ENCODE measurements at places on chromosomes 12 and 14. TPM values are rescaled to one million over a fixed set of nuclear protein-coding genes. Genes with fewer than 3 reads are reported as not detected.

DNA sequence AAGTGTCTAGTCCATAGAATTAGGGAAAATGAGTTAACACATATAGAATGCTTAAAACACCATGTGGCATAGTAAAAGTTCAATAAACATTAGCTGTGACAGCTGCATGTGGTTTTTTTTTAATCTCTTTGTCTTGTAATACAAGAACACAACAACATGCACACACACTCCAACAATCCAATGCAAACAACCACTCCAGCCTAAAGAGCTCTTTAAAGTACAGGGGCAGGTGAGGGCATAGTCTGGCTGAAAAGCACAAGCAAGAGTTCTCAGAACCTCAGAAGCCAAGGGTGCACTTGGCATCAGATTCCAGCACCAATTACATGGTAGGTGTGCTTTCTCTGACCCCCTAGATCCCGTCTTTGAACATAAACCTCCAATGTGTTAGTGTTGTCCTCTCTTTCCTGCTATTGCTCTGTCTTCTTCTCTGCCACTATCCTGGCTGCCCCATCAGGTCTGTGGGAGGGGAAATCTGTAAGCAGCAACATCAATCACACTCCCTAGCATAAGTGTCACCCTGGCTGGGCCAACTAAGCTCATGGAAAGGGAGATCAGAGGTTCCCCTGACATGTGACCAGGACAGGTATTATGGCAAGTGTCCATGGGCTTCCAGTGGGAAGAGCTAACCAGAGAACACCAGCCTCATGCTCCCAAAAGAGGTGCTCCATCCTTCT is 91.0 kb downstream of the SLC8A3 start:
- no peak for DNase-seq

- DNase-seq = peak; percentile 79
Observed at GRCh38 chr12:127145929-127146789, 1120.8 kb upstream of the TMEM132C start.

DNA sequence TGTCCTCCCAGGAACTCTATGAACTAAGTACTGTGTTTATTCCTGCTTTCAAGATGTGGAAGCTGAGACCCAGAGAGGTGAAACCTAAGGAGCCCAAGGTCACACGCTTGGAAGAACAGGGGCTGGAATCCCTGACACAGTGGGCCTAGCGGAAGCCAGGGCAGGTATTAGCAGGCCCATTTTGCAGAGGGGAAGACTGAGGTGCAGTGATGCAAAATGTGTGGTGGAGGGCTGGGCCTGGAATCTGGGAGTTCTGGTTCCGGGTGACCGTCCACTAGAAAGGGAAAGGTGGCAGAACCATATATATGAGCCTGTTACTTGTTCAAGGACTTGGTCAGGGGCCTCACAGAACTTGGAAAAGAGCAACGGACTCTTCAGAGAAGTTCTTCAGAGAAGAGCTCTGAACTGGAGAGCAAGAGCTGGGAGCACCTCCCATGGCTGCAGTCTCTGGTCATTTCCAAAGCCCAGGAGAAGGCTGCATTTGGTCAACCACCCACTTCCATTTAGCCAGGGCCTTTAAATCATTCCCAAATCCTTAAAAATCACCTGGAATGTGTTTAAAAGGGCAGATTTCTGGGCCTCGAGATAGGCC is 119.5 kb downstream of the CHST11 start:
- DNase-seq = no peak

DNA sequence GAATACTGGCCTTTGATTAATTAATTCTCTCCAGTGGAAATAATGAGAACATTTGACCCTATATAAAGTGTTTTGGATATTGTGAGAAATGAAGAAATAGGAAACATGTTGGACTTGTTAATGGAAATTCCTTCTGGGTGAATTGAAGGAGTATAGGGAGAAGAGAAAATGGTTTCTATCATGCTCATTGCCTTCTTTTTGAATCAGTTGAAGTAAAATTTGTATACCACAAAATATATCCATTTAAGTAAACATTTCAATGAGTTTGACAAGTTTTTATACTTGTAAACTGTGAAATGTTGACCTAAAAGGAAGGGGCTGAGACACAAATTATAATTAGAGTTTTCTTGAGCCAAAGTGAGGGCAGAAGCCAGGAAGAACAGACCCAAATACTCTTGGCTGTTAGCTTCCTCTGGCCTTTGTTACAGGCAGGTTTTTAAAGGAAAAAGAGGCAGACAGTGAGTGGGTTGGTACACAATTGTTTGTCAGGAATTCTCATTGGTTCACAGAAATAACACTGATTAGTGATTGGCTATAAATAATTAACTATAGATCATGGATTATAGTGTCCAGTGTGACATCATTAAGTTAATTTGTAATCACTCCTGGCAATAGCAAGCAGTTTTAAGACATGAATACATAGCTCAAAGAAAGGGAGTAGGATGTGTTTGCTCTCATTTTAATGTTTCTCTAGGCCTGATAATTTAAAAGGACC is 826 bp downstream of the ZNF705A start:
- DNase-seq = no peak

- DNase-seq = no peak
Observed at GRCh38 chr12:12748044-12748443, 30.9 kb downstream of the CDKN1B start.

DNA sequence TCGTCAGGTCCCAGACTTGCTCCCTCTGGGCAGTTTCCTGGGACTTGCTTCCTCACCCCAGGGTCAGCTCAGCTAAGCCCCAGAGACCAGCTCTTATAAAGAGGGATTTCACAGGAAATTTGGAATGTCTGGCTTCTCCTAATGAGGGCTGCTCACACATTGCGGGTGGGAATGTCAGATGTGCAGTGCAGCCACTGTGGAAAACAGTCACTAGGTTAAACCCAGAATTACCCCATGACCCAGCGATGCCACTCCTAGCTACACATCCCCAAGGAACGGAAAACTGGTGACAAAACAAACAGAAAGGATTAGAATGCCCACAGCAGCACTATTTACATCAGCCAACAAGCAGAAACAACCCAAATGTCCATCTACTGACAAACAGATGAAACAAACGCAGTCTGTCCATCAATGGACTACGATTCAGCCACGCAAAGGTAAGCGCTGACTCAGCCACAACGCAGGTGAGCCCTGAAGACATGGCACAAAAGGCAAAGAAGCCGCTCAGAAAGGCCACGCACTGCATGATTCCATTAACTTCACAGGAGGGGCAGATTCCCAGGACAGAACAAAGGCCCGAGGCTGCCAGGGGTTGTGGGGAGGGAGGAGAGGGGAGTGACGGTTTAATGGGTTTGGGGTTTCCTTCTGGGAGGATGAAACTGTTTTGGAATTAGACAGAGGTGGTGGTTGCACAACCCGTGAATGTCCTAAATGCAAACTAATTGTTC is 63.0 kb downstream of the NCOR2 start:
- DNase-seq = no peak

- DNase-seq = no peak
Observed at GRCh38 chr12:57527184-57527583, 4.6 kb downstream of the MBD6 start.

DNA sequence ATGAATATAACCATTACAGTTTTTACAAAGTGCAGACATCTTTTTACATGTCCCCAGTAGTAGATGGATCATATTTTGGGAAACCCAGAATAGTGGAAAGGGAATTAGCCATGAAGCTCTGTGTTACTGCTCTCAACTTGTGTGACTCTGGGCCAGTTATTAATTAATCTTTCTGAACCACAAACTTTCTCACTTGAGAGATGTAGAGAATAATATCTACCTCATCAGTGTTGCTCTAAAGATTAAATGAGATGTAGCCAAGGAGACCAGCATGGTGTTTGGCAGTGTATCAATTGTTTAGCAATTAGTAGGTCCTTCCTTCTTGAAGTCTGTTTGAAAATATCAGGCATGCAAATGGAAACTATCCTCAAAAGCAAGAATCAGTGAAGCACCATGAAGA is 169.2 kb downstream of the TMTC2 start:
- no peak for DNase-seq

- DNase-seq = no peak
Observed at GRCh38 chr12:94255006-94255405, 106.6 kb downstream of the PLXNC1 start.

- DNase-seq = no peak
Observed at GRCh38 chr12:114884575-114884974, 200.6 kb upstream of the TBX3 start.

- DNase-seq = no peak
Observed at GRCh38 chr12:127500512-127501035, 766.4 kb upstream of the TMEM132C start.

The PDZRN4 gene
- polyA plus RNA-seq = 8.0 TPM

The MIPOL1 gene
- polyA plus RNA-seq = 10.9 TPM

Data from renal pelvis (tissue), 12 donors.